NCI-H526 treated with DMSO at 0.1 percent for 48 hours (cell line): ENCODE measurements at places on chromosomes 1 and 21.

DNA sequence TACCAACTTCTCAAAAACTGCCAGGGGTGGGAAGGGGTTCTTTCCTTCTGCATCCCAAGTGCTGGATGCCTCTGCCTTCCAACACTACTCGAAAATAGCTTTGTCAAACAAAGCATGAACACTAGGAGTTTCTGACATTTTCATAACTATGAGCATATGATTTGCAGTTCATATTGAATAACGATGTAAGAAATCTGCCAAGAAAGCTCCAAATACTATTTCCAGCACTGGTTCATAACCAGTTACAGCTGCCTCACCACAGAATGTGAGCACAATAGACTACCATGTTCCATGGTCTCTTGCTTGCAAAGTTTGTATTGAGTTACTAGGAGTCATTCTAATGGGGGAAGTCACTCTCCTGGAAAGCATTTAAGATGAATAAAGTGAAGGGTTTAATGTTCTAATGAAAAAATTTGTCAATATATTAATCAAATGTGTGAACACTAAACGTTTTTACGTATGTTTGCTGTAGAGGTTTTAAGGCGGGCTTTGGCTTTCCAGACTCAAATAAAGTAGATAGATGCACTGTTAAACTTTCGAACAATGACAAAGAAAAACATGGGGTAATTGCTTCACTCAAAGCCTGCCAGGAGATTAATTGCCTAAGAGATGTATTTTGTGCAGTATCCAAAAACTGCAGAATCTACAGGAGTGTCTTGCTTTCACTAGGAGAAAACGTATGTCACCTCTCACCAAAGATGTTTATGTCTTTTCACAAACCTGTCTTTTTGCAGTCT, 78.6 kb upstream of the UBE2U start:
- no peak for DNase-seq

DNA sequence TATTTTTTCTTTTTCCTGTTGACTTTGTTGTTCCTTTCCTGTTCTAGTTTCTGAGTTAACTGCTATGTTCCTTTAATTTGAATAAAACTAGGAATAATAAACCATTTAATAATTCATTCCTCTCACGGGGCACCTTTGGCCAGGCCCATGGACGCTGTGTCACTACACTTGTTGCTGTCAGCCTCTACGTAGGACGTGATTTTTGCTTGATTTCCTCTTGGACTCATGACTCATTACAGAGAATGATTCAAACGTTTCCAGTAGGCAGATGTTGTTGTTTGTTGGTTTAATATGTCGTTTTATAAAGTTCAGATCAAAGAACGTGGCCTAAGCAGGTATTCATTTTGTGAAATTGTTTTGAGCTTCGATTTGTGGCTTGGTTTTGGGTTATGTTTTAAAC, 9.1 kb upstream of the SLC19A1 start:
- no peak for DNase-seq

- no peak for DNase-seq
These were observed 15.6 kb upstream of the HMGCS2 start for GRCh38 chr1:119784191-119784781.

DNA sequence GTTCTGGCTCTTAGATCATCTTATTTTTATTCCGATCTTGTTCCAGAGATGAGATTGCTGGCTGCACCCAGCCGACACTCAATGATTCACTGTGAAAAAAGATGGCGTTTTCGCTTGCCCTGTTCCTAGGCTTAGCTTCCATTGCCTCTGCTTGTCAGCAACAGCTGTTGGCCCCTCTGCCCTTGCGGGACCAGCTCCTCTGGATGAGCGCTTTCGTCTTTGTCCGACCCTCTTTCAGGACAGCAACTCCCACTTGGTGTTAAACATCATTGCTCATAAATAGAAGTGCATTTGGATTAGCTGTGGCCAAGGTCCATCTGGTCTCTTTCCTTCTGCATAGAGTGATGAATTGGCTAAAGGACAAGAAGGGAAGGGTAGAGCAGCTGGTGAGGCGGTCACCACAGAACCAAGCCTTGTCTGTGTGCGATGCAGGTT, 43.5 kb upstream of the SCCPDH start:
- DNase-seq: no peak

DNA sequence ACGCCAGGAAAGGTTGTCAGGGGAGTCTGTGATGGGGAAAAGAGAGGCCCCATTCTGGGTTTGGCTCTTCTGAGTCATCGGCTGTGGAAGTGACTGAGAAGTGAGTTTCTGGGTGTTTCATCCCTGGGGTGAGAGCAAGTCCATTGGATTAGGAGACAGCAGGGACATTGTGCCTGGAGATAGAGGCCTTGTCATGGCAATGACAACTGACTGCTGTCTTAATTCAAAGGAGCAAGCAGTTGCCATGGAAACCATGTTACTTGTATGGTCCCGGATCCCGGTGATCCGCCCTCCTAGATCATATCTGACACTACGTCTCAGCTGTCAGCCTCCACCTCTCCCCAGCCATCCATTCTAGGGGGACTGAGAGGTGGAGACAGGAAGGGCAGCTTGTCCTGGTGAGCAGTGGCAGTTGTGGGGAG, 34.4 kb downstream of the KIAA0040 start:
- DNase-seq: no peak

DNA sequence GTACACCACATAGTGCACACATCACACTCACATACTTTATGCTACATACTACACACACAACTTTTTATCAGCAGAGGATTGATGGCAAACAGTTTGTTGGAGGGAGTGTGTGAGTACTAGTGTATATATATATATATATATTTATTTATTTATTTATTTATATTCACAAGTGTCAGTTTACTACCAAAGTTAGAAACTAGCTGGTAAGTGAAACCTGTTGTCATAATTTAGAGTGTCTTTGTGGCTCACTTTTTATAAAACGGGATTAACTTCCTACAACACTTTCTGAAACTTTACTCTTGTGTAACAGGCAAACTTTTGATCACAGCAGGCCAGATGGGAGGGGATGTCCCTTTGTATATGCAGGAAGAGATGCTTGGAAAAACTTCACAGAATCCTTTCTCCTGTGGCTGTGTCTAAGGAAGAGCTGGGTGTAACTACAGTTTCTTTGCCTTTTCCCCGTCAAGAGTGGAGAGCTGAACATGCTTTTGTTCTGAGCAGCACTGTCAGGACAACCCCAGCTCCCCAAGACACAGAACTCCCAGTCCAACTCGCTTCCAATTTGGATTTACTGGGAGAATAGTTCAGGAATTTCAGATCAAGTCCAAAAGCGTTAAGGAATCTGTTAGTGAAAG, 1.9 kb upstream of the SAMD13 start:
- no peak for DNase-seq

DNA sequence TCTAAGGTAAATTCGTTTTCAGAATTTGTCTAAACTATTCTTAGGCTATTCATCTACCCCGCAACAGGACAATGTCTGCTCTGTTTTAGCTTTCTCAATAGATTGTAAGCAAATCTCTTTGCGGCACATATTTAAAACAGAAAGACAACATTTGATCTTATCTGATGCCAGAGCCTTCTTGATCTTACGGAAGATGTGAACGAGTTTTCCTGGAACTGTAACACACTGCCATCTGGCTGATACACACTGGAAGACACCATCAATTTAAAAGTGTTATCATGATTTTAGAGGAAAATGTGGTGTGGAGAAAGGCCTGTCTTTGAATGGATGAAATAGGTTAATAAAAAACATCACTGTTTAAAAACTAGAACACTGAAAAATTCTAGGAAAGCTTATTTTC, 36.1 kb downstream of the COA6 start:
- peak; percentile 72 for DNase-seq
